Heart right ventricle (tissue), 16 donors: ENCODE measurements at places on chromosomes 7 and 10. TPM values are rescaled to one million over a fixed set of nuclear protein-coding genes. Genes with fewer than 3 reads are reported as not detected.

PRSS2 gene
- polyA plus RNA-seq, result not detected

COPS6 gene
- polyA plus RNA-seq, result 121 TPM

ESYT2 gene
- 18.9 TPM for polyA plus RNA-seq

RADIL gene
- polyA plus RNA-seq, result 2.4 TPM

RASSF4 gene
- polyA plus RNA-seq, result 89.4 TPM

CPEB3 gene
- polyA plus RNA-seq, result 0.71 TPM

SOSTDC1 gene
- polyA plus RNA-seq, result 0.37 TPM

NOS3 gene
- polyA plus RNA-seq, result 25.5 TPM

CALML5 gene
- not detected for polyA plus RNA-seq

BHLHA15 gene
- not detected for polyA plus RNA-seq

SLC29A4 gene
- polyA plus RNA-seq, result 4.4 TPM

HOXA3 gene
- polyA plus RNA-seq, result 0.37 TPM

CALML3 gene
- not detected for polyA plus RNA-seq

MBL2 gene
- polyA plus RNA-seq, result not detected

CHPF2 gene
- polyA plus RNA-seq, result 20.9 TPM

PILRA gene
- polyA plus RNA-seq, result 2.9 TPM

CPA5 gene
- polyA plus RNA-seq, result not detected

SFRP4 gene
- polyA plus RNA-seq, result 0.20 TPM

TMEM270 gene
- not detected for polyA plus RNA-seq

CUZD1 gene
- 0.23 TPM for polyA plus RNA-seq

PLCE1 gene
- polyA plus RNA-seq, result 2.3 TPM

ANKRD30A gene
- not detected for polyA plus RNA-seq

TFPI2 gene
- polyA plus RNA-seq, result 1.8 TPM

CDC14C gene
- polyA plus RNA-seq, result not detected

PHYHIPL gene
- 0.03 TPM for polyA plus RNA-seq

HGF gene
- polyA plus RNA-seq, result 1.2 TPM

SHH gene
- not detected for polyA plus RNA-seq

HOGA1 gene
- polyA plus RNA-seq, result 30.4 TPM

SPDYE1 gene
- not detected for polyA plus RNA-seq
